ENCODE measurements at places on chromosomes 7 and 10. TPM values are rescaled to one million over a fixed set of nuclear protein-coding genes. Genes with fewer than 3 reads are reported as not detected.

Gene LDB1
- total RNA-seq = 99.1 TPM

Gene SEMA3C
- total RNA-seq = not detected

Gene CDC14C
- total RNA-seq = not detected

Gene ABCB1
- total RNA-seq = 19.0 TPM

Gene LIPF
- total RNA-seq = not detected

Gene TRPV5
- 0.13 TPM for total RNA-seq

Gene SMNDC1
- total RNA-seq = 40.1 TPM

Gene GARIN1A
- total RNA-seq = 1.8 TPM

Gene RBP4
- not detected for total RNA-seq

Gene MRLN
- not detected for total RNA-seq

Gene PON1
- total RNA-seq = not detected

Gene NODAL
- not detected for total RNA-seq

Gene AGAP9
- 2.9 TPM for total RNA-seq

Gene PRTFDC1
- total RNA-seq = 0.77 TPM

Gene HABP2
- not detected for total RNA-seq

Gene LIPJ
- total RNA-seq = not detected

Measured in activated T-helper 17 cell treated with anti-CD3 and anti-CD28 coated beads, Interleukin-2, amount 50 U/mL, for 72 hours (primary cell).